ENCODE measurements at places on chromosomes 7 and 10.

DNA sequence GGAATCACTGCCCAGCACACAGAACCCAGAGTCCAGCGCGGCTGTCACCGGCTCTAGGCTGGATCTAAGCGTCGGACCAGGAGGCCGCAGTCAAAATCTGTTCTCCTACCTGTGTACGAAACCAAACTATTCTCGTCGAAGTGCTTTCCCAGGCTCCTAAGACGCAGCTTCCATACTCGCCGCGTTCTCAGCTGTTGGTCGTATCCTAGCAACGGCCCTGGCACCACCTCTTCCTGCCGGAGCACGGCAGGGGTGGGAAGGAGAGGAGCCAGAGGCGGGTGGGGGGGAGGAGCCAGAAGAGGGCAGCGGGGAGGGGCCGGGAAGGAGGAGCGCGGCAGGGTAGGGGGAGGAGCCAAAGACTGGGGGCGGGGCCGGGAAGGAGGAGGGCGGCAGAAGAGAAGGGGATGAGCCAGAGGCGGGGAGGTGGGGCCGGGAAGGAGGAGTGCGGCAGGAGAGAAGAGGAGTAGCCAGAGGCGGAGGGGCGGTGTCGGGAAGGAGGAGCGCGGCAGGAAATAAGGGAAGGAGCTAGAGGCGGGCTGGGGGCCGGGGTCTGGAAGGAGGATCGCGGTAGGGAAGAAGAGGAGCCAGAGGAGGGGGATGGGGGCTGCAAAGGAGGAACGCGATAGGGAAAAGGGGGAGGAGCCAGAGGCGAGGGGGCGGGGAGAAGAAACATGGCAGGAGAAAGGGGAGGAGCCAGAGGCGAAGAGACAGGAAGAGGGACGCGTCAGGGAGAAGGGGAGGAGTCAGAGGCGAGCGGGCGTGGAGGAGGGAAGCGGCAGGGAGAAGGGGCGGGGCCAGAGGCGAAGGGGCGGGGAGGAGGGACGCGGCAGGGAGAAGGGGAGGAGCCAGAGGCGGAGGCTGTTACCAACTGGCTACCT lies at the start of gene IQUB:
Gene IQUB (minus strand): TSS at position 213 of the 878 bp plus-strand sequence. CDS start 22,255 bp downstream, outside the sequence.
- peak; percentile 97 for DNase-seq

DNA sequence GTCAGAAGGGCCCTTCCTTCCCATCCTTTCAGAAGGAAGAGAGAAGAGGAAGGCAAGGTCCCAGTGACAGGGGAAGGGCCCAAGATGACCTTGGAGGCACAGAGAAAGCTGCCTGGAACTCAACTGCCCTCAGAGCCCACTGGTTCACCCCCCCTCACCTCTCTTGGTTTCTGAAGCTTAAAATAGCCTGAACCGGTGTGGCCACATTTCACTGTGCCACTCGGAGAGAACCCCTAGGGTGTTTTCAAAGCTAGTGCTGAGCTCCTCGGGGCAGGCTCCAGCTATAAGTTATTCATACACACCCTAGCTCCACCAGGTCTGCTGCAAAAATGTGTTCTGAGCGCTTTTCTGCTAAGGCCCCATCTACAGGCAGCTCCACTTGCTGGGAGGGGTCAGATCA lies 60.9 kb upstream of the ADRB1 start:
- no peak for DNase-seq

- DNase-seq: peak; percentile 24
These were observed 8.0 kb downstream of the CALHM3 start for GRCh38 chr10:103470761-103471653.

DNA sequence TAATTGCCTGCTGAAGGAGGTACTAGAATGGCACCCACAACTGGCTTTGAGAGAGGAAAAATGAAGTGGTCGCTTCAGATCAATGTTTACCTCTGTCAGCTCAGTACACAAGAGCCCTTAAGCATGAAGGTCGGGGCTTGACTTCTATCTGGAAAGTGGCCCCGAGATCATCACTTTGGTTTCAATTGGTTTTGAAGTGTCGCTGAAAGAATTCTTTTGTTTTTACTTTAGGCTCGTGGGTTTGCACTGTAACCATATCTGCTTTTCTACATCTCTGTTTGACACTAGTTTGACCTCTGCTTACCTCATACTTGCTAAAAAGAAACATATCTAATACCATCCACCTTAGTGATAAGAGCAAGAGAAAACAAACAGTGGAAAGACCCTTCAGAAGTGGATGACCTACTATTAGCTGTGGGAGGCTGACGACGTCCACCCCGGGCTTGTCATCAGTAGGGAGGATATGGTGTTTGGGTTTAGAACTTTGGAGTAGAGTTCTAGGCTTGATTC lies 361.8 kb downstream of the GATA3 start:
- no peak for DNase-seq

DNA sequence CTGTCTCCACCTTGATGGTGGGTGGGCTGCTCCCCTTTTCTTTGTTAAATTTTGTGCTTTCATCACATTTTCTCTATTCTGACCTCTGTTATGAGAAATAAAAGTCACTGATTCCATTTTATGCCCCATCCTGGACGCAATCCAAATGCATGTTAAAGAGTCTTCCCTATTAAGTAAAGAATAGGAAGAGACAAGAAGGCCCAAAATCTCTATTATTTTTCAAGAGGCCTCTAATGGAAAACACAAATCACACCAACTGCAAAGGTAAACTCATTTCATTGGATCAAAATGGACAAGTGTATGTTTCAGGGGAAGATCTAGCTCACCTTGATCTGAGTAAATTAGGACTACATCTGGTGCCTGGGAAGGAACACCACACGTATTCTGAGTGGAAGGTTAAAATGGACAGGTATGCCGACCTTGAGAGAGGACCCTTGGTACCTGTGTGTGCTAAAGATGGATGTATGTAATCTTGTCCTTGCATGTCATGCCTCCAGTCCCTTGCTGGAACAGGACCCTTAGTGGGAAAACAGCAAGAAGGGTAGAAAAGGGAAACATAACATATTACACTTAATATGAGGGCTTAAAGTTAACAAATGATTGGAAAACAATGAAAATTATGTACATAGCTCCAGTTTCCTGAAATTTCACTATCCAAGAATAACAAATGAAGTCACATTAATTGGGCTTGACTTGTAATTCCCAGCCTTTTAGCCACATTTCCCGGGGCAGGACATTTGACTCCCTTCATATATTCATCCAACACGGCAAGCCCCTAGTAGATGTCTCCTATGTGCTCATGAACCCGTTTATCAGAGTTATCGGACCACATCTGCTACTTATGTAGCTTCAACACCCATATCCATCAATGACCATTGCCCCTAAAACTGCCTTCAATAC lies 7.6 kb downstream of the IFIT2 start:
- no peak for DNase-seq

GRCh38 chr10:101234333-101234732 lies 5.1 kb upstream of the LBX1 start:
- DNase-seq: no peak

DNA sequence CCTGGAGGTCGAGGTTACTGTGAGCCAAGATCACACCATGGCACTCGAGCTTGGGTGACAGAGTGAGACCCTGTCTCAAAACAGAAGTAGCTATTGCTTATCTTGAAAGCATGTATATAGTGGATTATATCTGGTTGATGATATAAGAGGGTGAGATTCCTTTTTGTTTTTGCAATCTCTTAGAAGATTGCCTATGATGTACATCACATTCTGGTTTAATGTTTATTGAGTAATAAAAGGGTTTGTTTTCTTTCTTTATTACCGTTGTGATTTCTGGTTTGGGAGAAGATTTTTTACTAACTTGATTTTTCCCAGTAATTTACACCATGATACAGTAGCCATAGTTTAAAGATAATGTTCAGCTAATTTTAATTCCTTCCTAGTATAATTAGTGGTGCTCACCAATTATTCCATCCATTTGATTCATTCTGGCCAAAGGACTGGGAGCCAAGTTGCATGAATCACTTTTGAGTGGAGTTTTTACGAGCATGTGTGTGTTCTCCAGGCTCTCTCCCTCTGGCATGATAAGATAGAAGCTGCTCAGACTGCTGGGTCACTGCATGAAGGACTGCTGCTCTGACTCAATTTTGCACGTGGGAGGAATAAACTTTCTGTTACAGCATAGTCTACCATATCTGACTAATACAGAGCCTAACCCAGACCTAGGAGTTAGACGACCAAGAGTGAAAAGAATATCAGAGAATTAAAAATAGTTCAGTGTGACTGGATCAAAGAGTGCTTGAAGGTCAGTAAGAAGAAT lies 13.5 kb upstream of the TSPAN13 start:
- DNase-seq: peak; percentile 98

DNA sequence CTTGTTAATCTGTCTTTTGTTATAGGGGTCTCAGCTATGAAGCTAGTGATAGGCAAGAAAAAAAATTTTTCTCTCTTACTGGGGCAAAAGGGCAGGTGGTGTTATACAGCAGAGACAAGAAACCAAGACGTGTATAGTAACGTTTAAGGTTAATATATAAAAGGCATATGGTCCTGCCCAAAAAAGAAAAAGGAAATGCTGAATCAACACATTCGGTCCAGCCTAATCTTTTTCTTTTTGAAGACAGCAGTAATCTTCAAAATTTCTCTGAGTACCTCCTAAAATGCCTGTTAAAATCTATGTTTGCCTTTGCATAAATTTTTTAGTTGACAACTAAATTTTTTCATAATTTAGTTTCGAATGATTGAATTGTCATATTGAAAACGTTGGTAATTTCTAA lies 54.5 kb downstream of the P4HA1 start:
- DNase-seq: no peak

- no peak for DNase-seq
These were observed 416.1 kb downstream of the PARD3 start for GRCh38 chr10:34399013-34399412.

DNA sequence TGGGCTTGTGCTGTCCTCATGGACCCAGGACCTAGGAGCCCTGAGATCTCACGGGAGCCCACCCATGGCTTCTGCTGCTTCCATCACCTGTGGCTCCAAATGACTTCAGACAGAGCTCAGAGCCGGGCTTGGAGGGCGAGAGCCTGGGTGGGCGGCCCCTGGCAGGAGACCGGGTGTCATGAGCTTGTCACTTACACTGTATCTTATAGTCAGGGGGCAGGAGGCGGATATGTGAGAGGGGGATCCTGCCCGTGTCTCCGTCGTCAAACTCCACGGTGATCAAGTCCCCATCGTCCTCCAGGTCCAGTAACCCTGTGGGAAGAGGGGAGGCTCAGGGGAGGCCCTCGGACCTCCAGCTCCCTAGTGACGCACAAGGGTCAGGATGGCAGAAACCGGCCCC lies 33.0 kb downstream of the SLC29A4 start:
- no peak for DNase-seq

DNA sequence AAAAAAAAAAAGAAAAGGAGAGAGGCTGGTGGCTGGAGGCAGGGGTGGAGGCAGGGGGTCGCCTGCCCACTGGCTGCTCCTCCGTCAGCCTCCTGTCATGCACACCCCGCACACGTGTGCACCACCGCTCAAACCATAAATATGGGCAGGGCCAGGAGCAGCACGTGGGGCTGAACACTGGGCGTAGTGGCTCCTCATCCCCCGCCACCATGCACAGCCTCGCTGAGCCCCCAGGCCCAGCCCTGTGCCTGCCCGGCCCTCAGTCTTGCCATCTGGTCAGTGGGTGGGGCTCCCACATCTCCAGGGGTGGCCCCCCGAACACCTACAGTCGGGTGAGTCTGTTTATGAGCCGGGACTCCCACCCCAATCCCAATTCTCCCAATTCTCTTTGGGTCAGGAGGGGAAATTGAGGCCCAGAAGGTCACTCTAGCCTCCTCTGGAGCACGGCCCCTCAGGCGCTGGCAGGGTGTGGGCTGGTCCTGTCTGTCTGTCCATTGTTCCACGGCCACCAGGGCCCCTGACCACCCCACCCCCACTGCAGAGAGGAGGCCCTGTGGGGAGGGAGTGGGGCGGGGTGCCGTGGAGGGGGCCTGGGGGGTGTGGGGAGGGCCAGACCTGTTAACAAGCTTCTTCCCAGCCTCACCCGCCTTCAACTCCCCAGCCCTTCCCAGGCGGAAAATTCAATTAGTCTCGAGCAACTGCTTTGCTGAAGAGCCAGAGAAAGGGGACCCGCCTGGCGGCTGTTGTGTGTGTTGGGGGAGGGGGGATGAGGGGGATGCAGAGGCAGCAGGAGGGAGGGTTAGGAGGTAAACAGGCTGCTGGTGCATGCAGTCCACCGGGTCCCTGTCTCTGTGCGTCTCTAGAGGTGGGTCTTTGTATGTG lies 19.5 kb upstream of the GRIFIN start:
- no peak for DNase-seq

- peak; percentile 45 for DNase-seq
These were observed 50.0 kb upstream of the ITGB8 start for GRCh38 chr7:20280475-20281351.

DNA sequence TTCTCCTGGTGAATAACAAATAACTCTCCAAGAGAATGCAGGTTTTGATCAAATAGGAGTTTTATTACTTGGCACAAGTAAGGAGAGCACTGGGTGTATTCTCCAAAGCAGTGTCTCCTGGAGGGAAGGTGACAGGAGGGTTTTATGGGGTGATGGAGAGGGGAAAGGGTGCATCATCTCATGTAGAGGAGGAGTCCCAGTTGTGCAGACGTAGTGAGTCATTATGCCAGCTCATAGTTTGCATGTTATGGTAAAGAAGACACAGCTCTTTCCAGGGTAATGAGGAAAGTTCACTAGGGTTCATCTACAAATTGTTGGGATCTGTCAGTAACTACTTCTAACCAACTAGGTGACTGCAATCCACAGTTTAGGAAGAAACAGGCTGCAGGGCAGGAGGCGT lies 347.9 kb upstream of the MEOX2 start:
- peak; percentile 85 for DNase-seq

GRCh38 chr7:105352901-105353668 lies 35.6 kb downstream of the SRPK2 start:
- no peak for DNase-seq

- DNase-seq: no peak
These were observed 36.4 kb downstream of the LHPP start for GRCh38 chr10:124498056-124498455.

GRCh38 chr10:117610321-117610720 lies 67.8 kb downstream of the EMX2 start:
- DNase-seq: no peak

DNA sequence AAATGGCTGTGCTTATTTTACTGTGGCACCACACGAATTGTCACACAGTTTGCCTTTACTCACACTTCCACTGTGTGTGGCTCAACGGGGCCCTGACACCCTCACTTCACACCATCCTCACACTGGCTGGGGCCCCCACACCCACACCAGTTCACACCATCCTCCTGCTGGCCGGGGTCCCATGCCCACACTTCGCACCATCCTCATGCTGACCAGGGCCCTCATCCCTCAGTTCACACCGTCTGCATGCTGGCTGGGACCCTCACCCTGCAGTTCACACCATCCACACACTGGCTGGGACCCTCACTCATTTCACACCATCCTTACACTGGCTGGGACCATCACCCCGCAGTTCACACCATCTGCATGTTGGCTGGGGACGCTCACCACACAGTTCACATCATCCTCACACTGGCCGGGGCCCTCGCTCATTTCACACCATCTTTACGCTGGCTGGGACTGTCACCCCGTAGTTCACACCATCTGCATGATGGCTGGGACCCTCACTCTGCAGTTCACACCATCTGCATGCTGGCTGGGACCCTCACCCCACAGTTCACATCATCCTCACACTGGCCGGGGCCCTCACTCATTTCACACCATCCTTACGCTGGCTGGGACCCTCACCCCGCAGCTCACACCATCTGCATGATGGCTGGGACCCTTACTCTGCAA lies 36.0 kb downstream of the BRI3 start:
- no peak for DNase-seq

GRCh38 chr7:125661677-125662076 lies 732.1 kb upstream of the POT1 start:
- no peak for DNase-seq

- DNase-seq: no peak
These were observed 693 bp downstream of the ADIRF start for GRCh38 chr10:86968994-86969355.

Measured in LHCN-M2 (cell line).